Bronchial epithelial cell (primary cell): ENCODE measurements at places on chromosomes 1 and 21. TPM values are rescaled to one million over a fixed set of nuclear protein-coding genes. Genes with fewer than 3 reads are reported as not detected.

The MAP10 gene
- total RNA-seq: 0.38 and 0.53 TPM in 2 replicates

The PLCH2 gene
- total RNA-seq: 64.2 and 93.2 TPM in 2 replicates

The MPZ gene
- under 0.01 and 0.13 TPM in 2 replicates for total RNA-seq

The KLF17 gene
- not detected in 2 replicates for total RNA-seq

The CD1D gene
- total RNA-seq: 3.1 and 3.9 TPM in 2 replicates

The REG4 gene
- not detected in 2 replicates for total RNA-seq

The ZNF669 gene
- total RNA-seq: 10.3 and 10.5 TPM in 2 replicates

The OXCT2 gene
- 1.0 and 1.1 TPM in 2 replicates for total RNA-seq

The C2CD4D gene
- not detected in 2 replicates for total RNA-seq

The KRTAP12-2 gene
- total RNA-seq: not detected in 2 replicates

The CGN gene
- total RNA-seq: 4.2 and 12.5 TPM in 2 replicates

The ST6GALNAC3 gene
- 0.26 and 1.4 TPM in 2 replicates for total RNA-seq

The CRNN gene
- 6.6 and 55.9 TPM in 2 replicates for total RNA-seq

The SYDE2 gene
- 3.2 and 4.7 TPM in 2 replicates for total RNA-seq
